Activated naive CD4-positive, alpha-beta T cell (primary cell): ENCODE measurements at places on chromosomes 12 and 14.

GRCh38 chr12:51403681-51404136, 12.5 kb upstream of the GALNT6 start:
- DNase-seq = no peak

- DNase-seq = no peak
Measured at GRCh38 chr12:1803736-1804135, 16.6 kb upstream of the LRTM2 start.

DNA sequence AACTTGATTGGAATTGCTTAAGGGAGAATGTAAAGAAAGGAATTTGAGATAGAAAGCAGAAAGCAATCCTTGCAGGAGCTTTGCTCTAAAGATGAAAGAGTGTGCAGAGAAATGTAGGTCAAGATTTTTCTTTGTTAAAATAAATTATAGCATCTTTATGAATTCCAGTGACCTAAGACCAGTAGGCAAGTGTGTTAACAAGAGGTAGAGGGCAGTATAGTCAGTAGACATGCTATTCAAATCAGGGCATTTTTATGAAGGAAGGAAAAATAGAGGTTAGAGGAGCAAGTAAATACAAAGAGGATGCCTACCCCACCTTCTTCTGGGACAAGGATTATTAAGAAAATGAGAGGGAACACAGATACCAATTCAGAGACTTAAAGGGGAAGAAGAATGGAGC, 148.5 kb downstream of the PLCZ1 start:
- no peak for DNase-seq

- DNase-seq = no peak
Measured at GRCh38 chr12:13372386-13372785, 175.9 kb downstream of the EMP1 start.

DNA sequence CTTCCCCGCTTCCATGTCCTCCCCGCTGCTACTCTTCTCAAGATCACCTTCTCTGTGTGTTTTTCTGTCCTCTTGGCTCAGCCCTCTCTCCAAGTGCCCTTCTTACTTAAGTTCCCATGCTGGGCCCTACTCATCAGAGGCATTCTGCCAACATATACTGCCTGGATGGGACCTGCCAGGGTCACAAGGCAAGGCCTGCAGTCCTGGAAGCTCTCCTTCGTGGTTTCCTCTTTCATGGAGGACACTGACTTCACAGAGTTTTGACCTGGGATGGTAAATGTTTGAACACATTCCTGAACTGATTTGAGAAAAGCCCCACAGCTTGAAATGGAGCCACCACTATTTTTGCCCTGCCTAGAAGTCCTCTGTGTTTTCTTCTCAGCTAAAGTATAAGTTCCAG, 140.9 kb downstream of the TMEM30B start:
- no peak for DNase-seq

- DNase-seq = no peak
Measured at GRCh38 chr12:59182191-59182590, 261.9 kb upstream of the LRIG3 start.

DNA sequence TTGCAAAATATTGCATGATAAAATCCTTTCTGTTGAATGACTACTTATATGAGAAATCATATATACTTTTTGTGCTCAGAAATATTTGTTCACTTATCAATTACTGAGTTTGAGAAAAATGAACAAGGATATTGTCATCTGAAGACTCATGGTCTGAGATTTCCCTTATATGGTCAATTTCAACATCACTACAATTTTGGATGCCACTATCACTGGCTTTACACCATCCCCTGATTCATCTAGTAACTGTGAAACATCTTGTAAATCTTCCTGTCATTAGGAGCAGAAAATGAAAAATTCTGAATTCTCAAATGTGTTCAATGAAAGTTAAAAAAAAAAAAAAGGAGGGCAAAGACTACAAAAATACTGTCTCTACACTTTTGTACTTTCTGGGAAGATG, 21.8 kb upstream of the GXYLT1 start:
- DNase-seq = no peak

- DNase-seq = no peak
Measured at GRCh38 chr14:99896361-99896760, 103.1 kb downstream of the EML1 start.
